ENCODE measurements at places on chromosomes 12 and 14.

DNA sequence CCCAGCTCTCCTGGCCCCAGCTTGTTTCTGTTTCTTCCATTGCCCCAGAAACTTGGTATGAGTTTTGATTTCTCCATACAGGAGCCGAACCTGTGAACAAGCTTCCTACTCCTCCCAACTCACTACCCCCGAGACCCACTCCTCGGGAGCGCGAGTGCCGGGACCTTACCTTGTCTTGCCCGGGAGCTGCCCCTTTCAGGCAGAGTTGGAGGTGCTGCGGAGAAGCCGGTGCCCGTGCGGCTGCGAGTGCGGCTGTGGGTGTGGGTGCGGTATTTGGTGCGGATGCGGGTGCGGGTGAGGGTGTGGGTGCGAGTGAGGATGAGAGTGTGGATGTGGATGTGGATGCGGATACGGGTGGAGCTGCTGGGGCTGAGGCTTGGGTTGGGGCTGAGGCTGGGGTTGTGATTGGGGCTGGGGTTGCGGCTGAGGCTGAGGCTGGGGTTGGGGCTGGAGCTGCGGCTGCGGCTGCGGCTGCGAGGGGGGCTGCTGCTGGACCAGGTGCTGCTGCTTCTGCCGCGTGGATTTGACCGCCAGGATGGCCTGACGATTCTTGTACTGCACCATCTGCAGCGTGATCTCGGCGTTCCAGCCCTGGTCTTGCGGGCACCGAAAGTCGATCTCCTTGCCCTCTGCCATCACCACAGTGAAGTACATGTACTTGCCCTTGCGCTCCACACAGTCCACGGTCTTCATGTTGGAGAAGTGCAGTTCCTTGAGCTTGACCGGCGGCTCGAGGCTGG lies 1.1 kb downstream of the PHLDA1 start:
- peak; percentile 62 for DNase-seq

- no peak for DNase-seq
Measured at GRCh38 chr12:51871918-51872688, 15.8 kb upstream of the ANKRD33 start.

GRCh38 chr14:76677534-76678145 lies 83.6 kb upstream of the VASH1 start:
- DNase-seq: no peak

- DNase-seq: peak; percentile 41
Measured at GRCh38 chr14:21278632-21279031, 1.3 kb upstream of the RPGRIP1 start.

- peak; percentile 59 for DNase-seq
Measured at GRCh38 chr14:105313381-105314286, 914 bp upstream of the PACS2 start.

GRCh38 chr12:124007826-124008570 lies 35.0 kb downstream of the ZNF664 start:
- DNase-seq: peak; percentile 66

- no peak for DNase-seq
Measured at GRCh38 chr12:28543021-28543890, 353.0 kb downstream of the CCDC91 start.

DNA sequence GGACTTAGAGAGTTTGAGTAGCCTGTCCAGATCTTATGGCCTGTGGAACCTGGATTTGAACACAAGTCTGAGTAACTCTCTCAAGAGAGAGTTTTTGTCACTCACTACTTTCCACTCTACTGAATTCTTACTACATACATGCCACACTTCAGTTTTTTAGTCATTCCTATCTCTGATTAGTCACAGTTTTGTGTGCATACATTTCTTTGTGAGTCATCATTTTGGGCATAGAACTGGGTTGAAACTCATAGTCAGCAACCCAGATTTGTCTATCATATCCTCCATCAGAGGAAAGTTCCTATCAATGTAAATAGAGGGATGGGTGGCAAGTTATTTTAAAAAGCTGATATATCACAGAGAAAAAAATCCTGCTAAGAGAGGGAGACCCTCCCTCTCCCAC lies 42.9 kb downstream of the FLRT2 start:
- no peak for DNase-seq

DNA sequence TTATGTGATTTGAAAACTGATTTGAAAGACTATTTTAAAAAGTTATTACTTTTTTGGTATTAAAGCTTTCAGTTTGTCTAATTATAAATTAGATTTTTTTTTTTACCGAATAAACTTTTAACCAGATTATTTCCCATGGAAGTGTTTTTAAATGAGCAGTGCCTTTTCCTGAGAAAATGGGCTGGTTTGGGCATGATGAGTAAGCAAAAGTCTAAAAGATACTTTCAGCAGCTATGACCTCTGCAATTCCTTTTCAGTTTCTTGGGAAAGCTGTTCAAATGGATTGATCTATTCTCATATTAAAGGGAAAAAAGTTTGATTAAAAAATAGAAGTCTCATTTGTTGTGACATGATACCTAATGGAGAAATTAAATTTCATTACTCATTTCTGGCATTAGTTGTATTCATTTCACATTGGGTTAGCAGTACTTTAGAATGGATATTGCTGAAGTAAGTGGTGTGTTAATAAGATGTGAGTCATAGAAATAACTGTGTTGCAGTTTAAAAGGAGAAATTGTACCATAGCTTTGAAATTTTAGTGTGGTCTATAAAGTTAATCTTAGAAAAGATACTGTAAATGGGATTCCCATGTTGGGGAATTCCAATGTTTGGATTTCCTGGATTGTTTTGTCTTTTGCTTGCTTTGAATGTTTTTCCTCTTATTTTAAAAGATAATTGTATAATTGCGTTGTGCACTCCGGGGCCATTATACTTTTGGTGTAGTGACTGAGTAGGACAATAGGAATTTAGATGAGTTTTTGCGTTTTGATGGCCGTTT lies 21.0 kb downstream of the KTN1 start:
- DNase-seq: no peak

- no peak for DNase-seq
Measured at GRCh38 chr14:75539561-75540478, 17.6 kb downstream of the BATF start.

DNA sequence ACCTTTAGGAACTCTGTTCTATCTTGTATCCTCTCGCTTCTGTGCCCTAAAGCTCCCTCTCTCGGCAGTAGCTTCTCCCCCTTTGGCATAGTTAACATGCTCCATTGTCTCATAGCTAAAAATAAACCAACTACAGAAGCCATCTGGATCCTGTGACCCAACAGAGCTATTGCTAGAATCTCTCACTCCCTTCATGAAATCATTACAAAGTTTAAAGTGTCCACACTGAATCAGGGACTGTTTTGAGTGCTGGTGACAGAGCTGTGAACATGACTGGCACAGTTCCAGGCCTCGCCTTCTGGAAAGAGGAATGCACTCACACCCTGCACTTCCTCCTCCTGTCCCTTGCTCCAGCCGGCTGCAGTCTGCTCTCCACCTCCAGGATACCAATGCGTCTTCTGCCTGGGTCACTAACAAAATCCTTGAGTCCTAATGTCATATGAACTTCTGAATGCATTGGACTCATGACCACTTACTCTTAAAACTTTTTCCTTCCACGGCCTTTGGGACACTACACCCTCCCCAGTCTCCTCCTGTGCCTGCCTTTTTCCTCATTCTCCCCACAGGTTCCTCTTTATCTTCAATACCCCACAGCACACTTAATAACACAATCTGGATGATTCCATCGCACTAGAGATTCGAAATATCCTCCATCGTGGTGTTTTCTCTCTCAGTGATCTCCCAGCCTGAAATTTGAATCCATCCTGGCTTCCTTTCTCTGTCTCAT lies 13.2 kb downstream of the PLBD1 start:
- DNase-seq: peak; percentile 97

- DNase-seq: no peak
Measured at GRCh38 chr14:35340616-35341453, 48.7 kb downstream of the PSMA6 start.

DNA sequence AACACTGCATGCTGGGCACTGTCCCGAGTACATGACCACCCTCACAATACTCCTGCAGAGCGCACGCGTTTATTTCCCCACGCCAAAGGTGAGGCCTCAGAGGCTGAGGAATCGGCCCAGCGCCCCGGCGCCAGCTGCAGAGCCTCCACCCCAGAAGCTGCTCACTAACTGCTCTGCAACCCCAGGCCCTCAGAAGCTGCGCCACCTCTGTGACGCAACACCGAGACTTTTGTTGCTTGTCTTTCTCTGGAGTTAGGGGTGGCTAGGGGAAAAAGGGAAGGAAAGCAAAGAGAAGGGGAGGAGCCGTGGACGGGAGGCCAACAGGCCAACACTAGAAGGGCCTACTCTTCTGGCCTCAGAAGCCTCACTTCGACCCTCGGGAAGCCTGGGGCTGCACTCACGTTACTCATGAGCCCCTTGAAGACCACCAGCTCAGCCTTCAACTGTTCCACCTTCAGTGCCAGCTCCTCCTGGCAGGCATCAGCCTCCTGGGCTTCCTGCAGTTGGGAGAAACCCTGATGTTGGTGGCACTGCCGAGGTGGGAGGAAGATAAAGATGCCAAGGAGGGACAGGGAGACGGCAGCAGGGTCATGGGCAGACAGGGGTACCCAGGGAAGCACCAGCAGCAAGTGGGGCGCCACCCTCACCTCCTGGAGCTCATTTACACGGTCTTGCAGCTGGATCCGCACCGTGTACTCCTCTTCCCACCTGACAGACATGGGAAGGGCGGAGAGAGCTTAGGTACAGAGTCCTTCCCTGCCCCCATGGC lies 5.4 kb downstream of the IFFO1 start:
- DNase-seq: peak; percentile 90

- DNase-seq: no peak
Measured at GRCh38 chr14:94654071-94654861, 42.1 kb downstream of the SERPINA3 start.

DNA sequence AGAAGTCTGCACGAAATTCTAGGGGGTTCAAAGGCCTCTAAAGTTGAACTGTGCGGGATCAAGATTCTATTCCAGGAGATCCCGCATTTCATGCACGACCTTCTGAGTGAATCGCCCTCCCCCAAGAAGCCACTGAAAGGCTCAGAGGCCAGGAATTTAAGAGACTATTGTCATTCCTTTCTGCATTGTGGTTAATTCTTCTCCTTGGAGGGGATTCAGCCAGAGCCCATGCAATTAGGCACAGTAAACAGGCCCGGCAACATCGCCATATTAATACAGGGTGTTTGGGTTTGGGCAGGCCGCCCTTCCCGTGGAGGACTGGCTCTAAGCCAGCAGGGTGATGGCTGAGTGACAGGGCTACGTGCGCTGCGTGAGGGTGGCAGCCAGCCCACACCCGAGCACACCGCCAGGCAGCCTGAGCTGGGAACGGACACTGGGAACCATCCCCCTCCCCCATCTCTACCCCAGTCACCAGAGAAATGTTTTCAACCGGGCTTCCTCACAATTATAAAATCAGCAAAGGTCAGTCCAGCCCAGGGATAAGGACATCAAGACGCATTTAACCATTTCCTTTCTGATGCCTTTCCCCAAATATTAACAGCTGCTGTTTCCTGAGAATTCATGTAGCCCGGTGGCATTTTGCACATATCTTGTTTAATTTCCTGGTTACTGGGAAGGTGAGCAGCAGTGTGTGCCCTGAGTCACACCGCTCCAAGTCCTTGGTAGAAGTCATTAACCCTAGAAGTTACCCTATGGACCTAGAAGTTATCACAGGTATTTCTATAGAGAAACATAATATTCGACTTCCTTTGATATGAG lies 12.5 kb downstream of the EGLN3 start:
- no peak for DNase-seq

- peak; percentile 40 for DNase-seq
Measured at GRCh38 chr12:50569876-50570275, 65.1 kb downstream of the DIP2B start.

- DNase-seq: no peak
Measured at GRCh38 chr14:102731871-102732800, 45.1 kb upstream of the TRAF3 start.

DNA sequence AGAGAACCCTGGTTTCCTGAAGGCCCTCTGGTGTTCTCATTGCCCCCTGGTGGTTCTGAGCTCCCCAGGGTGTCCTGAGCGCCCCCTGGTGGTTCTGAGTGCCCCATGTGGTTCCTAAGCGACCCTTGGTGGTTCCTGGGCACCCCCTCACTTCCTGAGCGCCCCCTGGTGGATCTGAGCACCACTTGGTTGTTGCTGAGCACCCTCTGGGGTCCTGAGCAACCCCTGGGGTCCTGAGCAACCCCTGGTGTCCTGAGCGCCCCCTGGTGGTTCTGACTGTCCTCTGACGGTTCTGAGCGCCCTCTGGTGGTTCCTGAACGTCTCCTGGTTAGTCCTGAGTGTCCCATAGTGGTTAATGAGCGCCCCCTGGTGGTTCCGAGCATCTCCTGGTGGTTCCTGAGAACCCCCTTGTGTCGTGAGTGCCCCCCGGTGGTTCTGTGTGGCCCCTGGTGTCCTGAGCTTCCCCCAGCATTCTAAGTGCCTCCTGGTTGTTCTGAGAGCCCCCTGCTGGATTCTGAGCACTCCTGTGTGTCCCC lies 568.3 kb downstream of the TMEM121 start:
- no peak for DNase-seq

DNA sequence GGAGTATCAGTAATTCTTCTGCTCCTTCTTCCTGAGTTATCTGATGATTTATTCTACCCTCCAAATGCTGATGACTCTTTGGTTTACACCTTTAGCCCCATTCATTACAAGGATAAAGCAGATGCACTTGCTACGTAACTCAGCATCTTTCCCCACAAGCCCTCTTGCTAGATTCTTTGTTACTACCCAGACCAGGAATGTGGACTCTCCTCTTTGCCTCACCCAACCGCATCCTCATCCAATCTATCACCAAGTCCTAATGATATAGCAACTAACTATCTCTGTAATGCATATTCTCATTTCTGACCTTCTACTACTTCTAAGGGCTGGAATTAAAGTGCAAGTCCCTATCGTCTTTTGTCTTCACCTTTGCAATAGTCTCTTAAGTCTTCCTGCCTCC lies 9.2 kb downstream of the KRT1 start:
- DNase-seq: no peak

- DNase-seq: no peak
Measured at GRCh38 chr12:2796187-2796666, 1.5 kb downstream of the FKBP4 start.

DNA sequence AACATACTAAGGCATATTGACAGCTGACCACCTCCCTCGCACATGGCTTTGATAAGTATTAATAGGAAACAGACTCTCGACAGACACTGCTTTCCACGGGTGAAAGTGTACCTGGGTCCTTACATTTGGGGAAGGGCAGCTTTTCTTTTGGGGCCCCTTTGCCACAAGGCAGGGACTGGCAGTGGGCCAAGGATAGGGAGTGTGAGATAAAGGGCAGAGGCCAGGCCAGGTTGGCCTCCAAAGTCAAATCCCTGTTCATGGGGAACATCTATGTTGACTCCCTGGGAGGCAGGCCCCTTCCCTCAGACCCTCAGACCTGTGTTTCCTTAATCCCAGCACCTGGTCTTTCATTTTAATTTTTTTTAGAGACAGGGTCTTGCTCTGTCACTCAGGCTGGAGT lies 19.4 kb upstream of the FBXO21 start:
- DNase-seq: no peak

DNA sequence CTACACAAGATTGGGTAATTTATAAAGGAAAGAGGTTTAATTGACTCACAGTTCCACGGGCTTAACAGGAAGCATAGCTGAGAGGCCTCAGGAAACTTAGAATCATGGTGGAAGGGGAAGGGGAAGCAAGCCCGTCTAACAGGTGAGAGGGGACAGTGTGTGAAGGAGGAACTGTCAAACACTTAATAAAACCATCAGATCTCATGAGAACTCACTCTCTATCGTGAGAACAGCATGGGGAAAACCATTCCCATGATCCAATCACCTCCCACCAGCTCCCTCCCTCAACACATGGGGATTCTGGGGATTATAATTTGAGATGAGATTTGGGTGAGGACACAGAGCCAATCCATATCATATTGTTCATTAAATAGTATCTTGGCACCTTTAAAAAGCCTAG lies 56.1 kb downstream of the EPS8 start:
- no peak for DNase-seq
